Osteoblast (primary cell): ENCODE measurements at places on chromosomes 3 and 15. TPM values are rescaled to one million over a fixed set of nuclear protein-coding genes. Genes with fewer than 3 reads are reported as not detected.
A peak's percentile ranks its signal among the peaks of the same experiment; 100 is the strongest.

The IQCH gene
- total RNA-seq, result 4.7 and 5.8 TPM in 2 replicates

DNA sequence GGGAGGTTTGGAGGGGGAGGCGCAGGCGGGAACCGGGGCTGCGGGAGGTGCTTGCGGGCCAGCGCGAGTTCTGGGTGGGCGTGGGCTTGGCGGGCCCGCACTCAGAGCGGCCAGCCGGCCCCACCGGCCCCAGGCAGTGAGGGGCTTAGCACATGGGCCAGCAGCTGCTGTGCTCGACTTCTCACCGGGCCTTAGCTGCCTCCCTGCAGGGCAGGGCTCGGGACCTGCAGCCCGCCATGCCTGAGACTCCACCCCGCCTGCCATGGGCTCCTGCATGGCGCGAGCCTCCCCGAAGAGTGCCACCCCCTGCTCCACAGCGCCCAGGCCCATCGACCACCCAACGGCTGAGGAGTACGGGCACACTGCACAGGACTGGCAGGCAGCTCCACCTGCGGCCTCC lies 98.6 kb upstream of the IGF1R start:
- H3K27me3 ChIP-seq, result peaks cover 9% of the 10 kb centered on the region
- no peak for DNase-seq
- H3K27ac ChIP-seq, result no peak overlapping the region
- H3K4me3 ChIP-seq, result no peak overlapping the region

- no peaks in the 10 kb centered on the region for H3K27me3 ChIP-seq
- H3K27ac ChIP-seq, result no peak overlapping the region
- no peaks in the 10 kb centered on the region for H3K4me1 ChIP-seq
- DNase-seq, result no peak
- no peak overlapping the region for H3K4me3 ChIP-seq
These were observed 289.2 kb downstream of the KLF13 start for GRCh38 chr15:31615643-31616415.

DNA sequence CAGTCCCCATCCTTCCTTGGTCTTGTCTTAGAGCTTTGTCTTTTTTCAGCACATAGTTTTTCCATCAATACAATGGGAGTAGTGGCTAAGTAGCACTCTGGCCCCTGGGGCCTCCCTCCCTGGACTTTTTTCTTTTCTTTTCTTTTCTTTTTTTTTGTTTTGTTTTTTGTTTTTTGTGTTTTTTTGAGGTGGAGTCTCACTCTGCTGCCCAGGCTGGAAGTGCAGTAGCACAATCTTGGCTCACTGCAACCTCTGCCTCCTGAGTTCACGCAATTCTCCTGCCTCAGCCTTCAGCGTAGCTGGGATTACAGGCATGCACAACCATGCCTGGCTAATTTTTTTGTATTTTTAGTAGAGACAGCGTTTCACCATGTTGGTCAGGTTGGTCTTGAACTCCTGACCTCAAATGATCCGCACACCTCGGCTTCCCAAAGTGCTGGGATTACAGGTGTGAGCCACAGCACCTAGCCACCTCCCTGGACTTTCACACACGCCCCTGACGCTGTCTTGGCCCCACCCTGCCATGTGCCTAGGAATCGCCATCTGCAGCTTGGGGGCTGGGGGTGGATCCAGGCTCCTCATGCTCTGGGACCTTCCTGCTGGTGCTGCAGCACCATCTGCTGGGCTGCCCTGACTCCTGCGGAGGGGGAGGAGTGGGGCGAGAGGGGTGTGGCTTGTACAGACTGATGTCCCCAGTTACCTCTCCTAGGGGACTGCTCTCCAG lies 2.8 kb downstream of the C15orf39 start:
- peaks cover 24% of the 10 kb centered on the region for H3K36me3 ChIP-seq
- DNase-seq, result peak; percentile 100
- H3K27me3 ChIP-seq, result peaks cover 9% of the 10 kb centered on the region
- H3K4me1 ChIP-seq, result peaks cover 22% of the 10 kb centered on the region
- peak overlapping the region; percentile 38 for H3K4me3 ChIP-seq

GRCh38 chr3:71118436-71118835 lies 465.1 kb downstream of the FOXP1 start:
- H3K4me3 ChIP-seq, result no peak overlapping the region
- H3K27ac ChIP-seq, result peak overlapping the region; percentile 68
- H3K36me3 ChIP-seq, result peaks cover 13% of the 10 kb centered on the region
- peaks cover 38% of the 10 kb centered on the region for H3K4me1 ChIP-seq
- no peak for DNase-seq

The LRRC15 gene
- total RNA-seq, result 3.6 and 5.0 TPM in 2 replicates

The TFDP2 gene
- 41.6 and 146 TPM in 2 replicates for total RNA-seq

The HTR3E gene
- not detected in 2 replicates for total RNA-seq

DNA sequence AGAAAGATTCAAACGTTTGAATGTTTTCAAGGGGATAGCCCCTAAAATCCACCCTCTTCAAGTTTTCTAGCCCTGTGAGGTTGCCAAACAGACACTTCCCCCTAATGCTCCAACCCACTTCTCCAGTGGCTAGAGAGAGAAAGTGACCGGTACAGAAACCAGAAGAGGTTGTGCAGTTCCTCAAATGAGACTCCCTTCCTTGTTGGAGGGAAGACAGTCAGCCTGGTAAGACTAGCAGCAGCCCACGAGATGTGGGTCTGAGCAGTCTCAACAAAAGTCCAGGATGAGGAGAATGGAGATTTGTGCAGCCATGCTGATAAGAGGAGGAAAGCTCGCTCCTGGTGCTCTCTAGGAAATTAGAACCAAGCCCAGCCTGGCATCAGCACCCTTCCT lies 222.8 kb upstream of the TPRG1 start:
- H3K36me3 ChIP-seq, result no peaks in the 10 kb centered on the region
- peak overlapping the region; percentile 79 for H3K27ac ChIP-seq

The MASP1 gene
- 1.2 and 1.4 TPM in 2 replicates for total RNA-seq

GRCh38 chr15:34659056-34659455 lies 75.6 kb upstream of the GOLGA8B start:
- H3K4me1 ChIP-seq, result no peaks in the 10 kb centered on the region
- no peaks in the 10 kb centered on the region for H3K27me3 ChIP-seq
- no peaks in the 10 kb centered on the region for H3K36me3 ChIP-seq
- H3K27ac ChIP-seq, result no peak overlapping the region
- no peak for DNase-seq

DNA sequence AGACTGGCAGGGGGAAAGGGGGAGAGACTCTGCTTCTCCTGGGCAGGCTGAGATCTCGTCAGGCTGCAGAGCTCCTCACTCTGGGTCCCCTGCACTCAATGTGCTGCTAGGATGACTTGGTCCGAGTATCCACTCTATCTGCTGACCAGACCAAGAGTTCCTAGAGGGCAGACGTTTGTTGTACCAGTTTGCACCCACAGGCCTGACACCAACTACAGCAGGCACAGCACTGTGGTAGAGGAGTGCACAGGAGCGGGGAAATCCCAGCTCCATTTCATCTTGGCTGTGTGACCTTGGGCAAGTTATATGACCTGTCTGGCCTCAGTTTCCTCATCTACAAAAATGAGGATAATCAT lies 29.0 kb downstream of the CCDC12 start:
- H3K36me3 ChIP-seq, result no peaks in the 10 kb centered on the region
- no peaks in the 10 kb centered on the region for H3K27me3 ChIP-seq
- DNase-seq, result no peak
- no peak overlapping the region for H3K4me3 ChIP-seq

The CAND2 gene
- total RNA-seq, result 1.2 and 1.4 TPM in 2 replicates

- peaks cover 37% of the 10 kb centered on the region for H3K4me1 ChIP-seq
- peak; percentile 80 for DNase-seq
- no peaks in the 10 kb centered on the region for H3K27me3 ChIP-seq
- no peak overlapping the region for H3K4me3 ChIP-seq
- peak overlapping the region; percentile 97 for H3K27ac ChIP-seq
These were observed 14.1 kb downstream of the APH1B start for GRCh38 chr15:63291507-63291906.

The FSD2 gene
- total RNA-seq, result not detected in 2 replicates

The FGD5 gene
- total RNA-seq, result under 0.01 TPM in 2 replicates

The CHRM5 gene
- under 0.01 TPM in 2 replicates for total RNA-seq

The ISL2 gene
- total RNA-seq, result 0.29 and 1.1 TPM in 2 replicates

- H3K4me1 ChIP-seq, result no peaks in the 10 kb centered on the region
- H3K36me3 ChIP-seq, result no peaks in the 10 kb centered on the region
- no peak overlapping the region for H3K4me3 ChIP-seq
- H3K27me3 ChIP-seq, result no peaks in the 10 kb centered on the region
- no peak for DNase-seq
These were observed 1069.4 kb downstream of the ROBO1 start for GRCh38 chr3:78698431-78698830.

DNA sequence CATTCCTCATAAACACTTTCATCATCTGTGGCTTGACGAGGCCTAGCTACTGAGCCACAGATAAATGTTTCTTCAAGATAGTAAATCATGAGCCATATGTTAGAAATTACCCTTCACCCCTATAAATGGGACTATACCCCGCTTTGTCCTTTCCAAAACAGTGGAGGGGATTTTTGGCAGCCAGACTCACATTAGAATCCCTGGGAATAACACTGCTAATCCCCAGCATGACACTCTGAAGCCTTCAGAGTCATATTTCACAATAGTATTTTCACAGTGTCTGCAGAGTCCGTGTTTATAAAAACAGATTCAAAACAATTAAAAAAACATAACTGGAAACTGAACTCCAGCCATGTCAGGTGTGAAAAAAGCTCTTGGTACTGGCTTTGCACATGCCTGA lies 271.6 kb downstream of the ERC2 start:
- no peak overlapping the region for H3K27ac ChIP-seq
- H3K4me3 ChIP-seq, result no peak overlapping the region
- no peaks in the 10 kb centered on the region for H3K36me3 ChIP-seq
- DNase-seq, result no peak
- H3K4me1 ChIP-seq, result no peaks in the 10 kb centered on the region
